Tibial nerve (tissue), 4 donors: ENCODE measurements at places on chromosomes 4 and X. TPM values are rescaled to one million over a fixed set of nuclear protein-coding genes. Genes with fewer than 3 reads are reported as not detected.

The ATOH1 gene
- not detected for total RNA-seq

The GAGE12E gene
- not detected for total RNA-seq

- no peak for DNase-seq
- H3K27ac ChIP-seq = no peak overlapping the region
- H3K27me3 ChIP-seq = no peaks in the 10 kb centered on the region
- H3K4me3 ChIP-seq = no peak overlapping the region
- H3K4me1 ChIP-seq = no peaks in the 10 kb centered on the region
Measured at GRCh38 chr4:67879486-67879885, 4.3 kb downstream of the TMPRSS11D start.

GRCh38 chr4:142435599-142436235, 410.4 kb downstream of the INPP4B start:
- no peaks in the 10 kb centered on the region for H3K36me3 ChIP-seq
- H3K4me1 ChIP-seq = no peaks in the 10 kb centered on the region
- no peak overlapping the region for H3K27ac ChIP-seq
- H3K27me3 ChIP-seq = no peaks in the 10 kb centered on the region
- no peak overlapping the region for H3K4me3 ChIP-seq
- no peak for DNase-seq

DNA sequence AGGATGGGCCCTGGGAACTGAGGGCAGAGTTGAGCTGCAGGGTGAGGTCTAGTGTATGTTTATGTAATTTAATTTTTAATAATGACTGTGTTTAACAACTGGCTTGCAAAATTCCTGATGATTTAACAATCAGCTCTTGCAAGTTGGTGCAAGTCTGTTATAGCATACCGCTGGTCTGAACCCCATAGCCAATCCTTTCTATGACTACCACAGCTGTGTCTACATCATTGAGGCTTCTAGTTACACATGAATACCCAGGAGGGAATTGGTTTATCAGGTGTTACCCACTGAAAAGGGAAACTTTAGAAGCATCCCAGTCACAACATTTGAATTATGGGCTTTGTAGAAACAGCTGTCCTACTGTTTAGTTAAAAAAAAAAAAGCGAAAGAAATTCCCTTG, 38.3 kb downstream of the SUPT20HL1 start:
- H3K27me3 ChIP-seq = no peaks in the 10 kb centered on the region
- no peak overlapping the region for H3K27ac ChIP-seq
- DNase-seq = no peak
- no peaks in the 10 kb centered on the region for H3K4me1 ChIP-seq

The GAGE12J gene
- total RNA-seq = not detected

DNA sequence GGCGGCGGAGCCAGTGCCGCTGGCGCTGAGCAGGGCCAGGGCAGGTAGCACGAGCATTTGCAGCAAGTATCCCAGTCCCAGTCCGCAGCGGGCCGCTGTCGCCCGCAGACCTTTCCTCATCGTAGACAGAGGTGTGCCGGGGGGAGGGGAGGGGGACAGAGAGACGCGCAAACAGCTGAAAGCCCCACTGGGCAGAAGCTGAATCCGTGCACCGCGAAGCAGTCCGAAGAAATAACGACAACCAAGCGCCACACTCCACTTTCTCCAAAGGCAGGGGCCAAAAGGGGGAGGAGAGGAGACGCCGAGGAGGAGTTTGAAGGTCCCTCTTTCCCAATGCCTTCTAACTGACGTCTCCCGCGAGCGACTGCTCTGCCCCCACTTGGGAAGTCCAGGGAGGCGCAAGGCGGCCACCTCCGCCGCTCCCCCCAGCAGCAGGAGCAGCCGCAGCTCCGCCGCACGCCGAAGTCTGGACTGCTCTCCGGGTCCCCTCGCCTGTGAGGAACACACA, at the start of gene UNC5C:
Gene UNC5C, minus strand, starts transcription at position 236 of the 508 bp plus-strand sequence.
- H3K27ac ChIP-seq = peak within 1 kb of the TSS; percentile 69
- H3K36me3 ChIP-seq = no peaks in the 10 kb centered on the region
- peak within 1 kb of the TSS; percentile 73 for H3K4me3 ChIP-seq
- no peaks in the 10 kb centered on the region for H3K27me3 ChIP-seq
- peaks cover 34% of the 10 kb centered on the region for H3K4me1 ChIP-seq

The MAP7D2 gene
- 1.5 TPM for total RNA-seq
